Right ventricle myocardium superior (tissue), 1 donor: ENCODE measurements at places on chromosomes 12 and 14. TPM values are rescaled to one million over a fixed set of nuclear protein-coding genes. Genes with fewer than 3 reads are reported as not detected.

FAM222A gene
- 25.0 TPM for total RNA-seq

DNA sequence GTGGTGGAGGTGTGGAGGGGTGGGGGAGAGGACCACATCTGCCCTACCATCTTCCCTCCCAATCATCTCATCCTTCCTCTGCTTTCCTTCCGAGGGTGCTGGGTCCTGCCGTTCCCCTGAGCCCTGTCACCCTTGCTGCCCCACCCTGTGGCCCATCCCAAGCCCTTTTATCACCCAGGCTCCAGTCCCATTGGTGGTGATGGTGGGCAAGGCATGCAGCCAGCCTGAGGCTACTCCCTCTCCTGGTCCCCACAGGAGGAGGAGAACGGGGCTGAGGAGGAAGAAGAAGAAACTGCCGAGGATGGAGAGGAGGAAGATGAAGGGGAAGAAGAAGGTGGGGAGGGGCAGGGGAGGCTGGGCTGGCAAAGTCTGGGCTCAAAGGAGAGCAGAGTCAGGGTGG, 2.7 kb upstream of the LAG3 start:
- DNase-seq = no peak

GRCh38 chr12:47689215-47689614, 16.6 kb downstream of the RPAP3 start:
- DNase-seq = no peak

CLEC2B gene
- 3.7 TPM for total RNA-seq

ITPR2 gene
- 10.0 TPM for total RNA-seq

DNA sequence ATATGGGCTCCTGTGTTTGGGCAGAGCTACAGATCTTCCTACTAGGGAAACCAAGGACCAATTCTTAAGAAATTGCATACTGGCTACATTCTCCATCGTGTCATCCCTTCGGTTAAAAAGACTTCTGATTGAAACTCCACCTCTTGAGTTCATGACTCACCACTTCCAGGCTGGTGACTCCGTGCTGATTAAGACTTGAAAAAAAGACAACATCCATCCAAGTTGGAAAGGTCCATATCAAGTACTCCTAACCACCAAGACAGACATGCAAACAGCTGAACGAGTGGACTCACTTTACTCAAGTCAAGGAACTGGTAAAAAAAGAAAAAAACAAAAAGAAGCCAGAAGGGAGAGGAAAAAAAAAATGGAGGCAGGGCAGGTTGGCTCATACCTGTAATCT, 63.4 kb downstream of the APOBEC1 start:
- no peak for DNase-seq

DNA sequence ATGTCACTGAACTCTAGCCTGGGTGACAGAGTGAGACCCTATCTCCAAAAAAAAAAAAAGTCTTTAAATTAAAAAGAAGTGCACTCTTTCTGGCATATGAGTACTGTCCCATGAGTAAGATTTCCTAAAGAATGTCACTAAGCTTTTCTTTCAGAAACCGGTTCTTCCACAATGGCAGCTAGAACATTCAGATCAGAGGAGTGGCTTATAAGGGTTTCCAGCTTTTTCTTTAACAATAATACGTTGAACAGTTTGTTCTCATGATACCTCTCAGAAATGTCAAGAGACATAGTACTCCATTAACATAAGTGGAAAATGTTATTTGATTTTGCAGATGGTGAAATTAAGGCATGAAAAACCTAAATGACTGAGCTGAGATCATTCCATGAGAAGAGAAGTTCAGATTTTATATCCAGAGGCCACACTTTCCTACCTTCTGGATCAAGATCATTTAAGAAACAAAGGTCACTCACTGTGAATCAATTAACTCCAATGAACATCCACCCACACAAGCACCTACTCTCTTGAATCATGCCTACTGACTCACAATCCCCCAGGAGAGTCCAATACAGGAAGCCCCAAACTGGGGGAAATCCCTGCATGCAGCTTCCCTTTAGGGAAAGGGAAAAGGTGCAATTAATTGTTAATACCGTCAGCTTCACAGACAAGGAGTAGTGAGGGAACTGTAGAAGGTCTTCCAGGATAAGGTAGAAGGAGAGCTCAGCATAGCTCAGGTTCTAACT, 86.9 kb downstream of the SPTSSA start:
- no peak for DNase-seq

TAS2R31 gene
- 0.38 TPM for total RNA-seq
